ENCODE measurements at places on chromosomes 5 and 9.

GRCh38 chr5:98144710-98145109 lies 628.8 kb upstream of the RGMB start:
- DNase-seq: no peak

- DNase-seq: no peak
These were observed 51.9 kb downstream of the KLF4 start for GRCh38 chr9:107437716-107438115.

DNA sequence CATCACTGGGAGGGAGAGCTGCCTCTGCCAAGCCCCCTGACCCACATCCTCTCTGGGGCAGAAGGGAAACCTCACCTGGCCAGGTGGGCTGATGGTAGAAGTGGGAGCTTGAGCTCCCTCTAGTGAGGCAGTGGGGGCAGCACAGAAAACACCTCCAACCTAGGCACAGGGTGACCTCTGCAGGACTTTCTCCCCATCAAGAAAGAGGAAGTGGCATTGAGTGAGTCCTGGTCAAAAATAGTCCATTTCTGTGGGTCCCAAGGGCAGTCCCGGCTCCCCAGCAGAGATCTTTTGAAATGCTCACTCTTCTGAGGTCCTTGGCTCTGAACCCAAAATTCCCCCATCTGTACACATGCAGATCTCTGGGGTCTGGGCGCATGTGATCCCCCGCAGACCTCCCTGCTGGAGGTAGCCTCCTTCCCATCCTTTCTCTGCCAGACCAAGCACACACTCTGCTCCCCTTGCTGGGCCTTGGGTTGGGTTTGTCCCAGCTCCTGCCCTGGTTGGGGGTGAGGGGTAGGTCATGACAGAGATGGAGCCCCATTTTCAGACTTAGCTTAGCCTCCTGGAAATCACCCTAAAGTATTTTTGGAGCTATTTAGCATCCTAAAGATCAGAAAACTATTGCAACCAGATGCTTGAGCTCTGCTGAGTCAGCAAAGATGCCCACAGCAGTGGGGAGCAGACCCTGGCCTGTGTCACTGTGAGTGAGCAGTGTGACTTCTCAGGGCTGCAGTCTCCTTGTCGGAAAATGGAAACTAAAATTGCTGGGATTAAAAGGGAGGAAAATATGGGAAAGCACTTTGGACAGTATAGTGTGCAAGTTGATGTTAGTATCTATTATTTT lies 41.6 kb upstream of the LCP2 start:
- no peak for DNase-seq

GRCh38 chr5:2131826-2132496 lies 249.2 kb upstream of the IRX4 start:
- DNase-seq: no peak

DNA sequence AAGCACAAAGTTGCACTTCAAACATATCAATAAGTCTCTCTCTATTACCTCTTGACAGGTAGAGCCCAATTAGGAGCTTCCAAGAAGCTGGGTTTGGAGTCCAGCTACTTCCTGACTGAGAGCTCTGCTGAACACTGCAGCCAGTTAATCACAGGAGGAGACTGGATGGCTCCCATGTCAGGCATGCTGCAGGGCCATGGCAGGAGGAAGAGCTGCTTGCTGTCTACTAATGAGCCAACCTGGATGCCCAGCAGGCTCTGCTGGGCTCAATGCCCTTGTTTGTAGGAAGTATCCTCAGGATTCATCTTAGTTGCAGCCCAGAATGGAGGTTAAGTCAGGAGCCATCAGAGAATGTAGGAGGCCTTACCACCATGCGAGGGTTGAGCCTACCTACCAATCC lies 91.9 kb downstream of the TMEM215 start:
- DNase-seq: no peak

- DNase-seq: peak; percentile 2
These were observed 52.3 kb upstream of the CAVIN4 start for GRCh38 chr9:100525563-100525962.

- DNase-seq: peak; percentile 83
These were observed 200.2 kb downstream of the SLIT3 start for GRCh38 chr5:169100735-169101075.

DNA sequence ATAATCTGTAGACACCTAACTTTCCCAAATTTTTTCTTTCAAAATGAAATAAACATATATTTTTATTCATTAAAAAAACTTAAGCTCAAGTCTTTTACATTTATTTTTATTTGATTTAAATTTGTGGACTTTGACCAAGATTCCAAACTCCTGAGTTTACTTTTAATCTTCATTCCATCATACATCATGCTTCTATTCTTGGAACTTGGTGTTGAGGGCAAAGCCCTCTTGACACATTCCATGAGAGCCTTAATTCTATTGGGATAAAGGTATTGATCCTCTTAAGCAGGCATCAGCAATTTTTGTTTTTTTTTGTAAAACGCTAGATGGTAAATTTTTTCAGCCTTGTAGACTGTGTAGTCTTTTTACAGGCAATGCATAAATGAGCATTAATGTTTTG lies 53.6 kb downstream of the FBXO4 start:
- DNase-seq: peak; percentile 1

GRCh38 chr9:103361906-103362305 lies 366.8 kb downstream of the CYLC2 start:
- DNase-seq: peak; percentile 1

DNA sequence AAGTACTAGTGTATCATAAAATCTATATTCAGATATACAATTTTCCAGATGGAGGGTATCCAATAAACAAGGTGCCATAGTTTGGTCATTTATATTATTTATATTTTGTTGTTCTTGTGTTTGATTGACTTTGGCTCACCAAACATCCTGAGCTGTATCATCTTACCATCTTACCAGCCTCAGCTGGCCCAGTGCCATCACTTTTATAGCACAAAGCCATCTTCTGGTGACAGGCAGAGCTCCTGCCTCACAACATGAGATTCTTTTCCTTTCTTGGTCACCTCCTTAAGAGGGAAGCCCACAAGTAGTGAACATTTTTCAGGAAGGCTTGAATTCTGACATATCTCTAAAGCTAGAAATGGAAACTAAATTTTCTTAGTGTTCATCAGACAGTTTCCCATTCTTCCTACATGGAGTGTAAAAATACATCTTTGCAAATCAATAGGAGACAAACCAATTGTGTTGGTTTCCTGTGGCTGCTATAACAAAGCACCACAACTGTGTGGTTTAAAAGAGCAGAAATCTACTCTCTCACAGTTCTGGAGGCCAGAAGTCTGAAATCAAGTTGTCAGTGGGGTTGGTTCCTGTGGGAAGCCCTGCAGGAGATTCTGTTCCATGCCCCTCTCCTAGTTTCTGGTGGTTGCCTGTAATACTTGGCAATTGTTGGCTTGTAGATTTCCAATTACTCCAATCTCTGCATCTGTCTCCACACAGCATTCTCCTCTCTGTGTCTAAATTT lies 341.8 kb downstream of the MAN2A1 start:
- DNase-seq: no peak

DNA sequence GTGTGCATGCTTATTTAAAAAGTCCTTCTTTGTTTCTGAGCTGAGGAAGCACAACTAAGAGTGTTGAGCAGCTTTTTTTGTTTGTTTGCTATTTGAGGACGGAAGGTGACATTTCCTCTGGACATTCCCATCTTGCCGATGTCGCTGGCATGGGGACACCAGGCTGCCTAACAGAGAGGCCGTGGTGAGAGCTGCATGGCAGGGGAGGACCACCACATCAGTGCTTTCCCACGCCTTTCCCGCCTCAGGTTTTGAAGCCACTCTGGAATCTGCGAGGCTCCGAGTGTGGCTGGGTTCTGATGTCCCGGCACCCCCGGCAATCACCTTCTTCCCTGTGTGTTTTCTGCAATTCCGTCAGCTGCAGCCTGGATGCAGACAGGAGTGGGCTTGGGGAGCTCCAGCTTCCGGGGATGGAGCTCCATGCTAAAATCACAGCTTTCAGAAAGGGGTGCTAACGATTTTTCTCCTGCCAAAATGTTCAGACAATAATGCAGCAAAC lies 259.8 kb upstream of the IRX4 start:
- no peak for DNase-seq

DNA sequence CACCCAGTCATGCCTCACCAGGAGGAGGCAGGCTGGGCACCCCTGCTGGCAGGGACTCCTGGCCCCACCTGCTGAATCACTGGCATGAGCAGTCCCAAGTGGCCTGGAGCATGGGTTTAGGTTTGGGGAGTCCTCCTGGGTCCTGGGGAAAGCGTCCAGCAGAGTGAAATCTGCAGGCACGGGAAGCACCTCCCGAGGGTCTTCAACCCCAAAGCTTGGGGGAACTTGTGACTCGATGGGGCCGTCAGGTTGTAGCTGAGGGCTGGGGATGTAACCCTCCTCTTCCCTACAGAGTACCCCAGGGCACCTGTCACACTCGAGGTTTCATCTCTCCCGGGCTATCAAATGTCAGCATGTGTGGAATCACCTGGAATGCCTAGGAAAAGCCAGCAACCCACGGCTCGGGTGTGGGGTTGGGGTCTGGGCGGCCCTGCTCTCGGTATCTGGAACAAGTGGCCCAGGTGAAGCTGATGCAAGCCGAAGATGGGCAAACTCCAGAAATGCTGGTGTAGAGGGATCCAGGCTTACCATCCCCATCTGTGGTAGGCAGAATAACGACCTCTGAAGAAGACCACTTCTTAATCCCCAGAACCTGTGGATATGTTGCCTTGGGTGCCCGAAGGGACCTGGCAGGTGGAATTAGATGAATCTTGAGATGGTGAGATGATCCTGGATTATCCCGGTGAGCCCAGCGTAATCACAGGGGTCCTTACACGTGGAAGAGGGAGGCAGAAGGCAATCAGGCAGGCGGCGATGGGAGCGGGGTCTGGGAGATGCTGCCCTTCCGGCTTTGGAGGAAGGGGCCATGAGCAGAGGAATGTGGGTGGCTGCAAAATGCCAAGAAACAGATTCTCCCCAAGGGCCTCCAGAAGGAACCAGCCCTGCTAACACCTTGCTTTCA lies 6.1 kb upstream of the RASGEF1C start:
- DNase-seq: no peak

DNA sequence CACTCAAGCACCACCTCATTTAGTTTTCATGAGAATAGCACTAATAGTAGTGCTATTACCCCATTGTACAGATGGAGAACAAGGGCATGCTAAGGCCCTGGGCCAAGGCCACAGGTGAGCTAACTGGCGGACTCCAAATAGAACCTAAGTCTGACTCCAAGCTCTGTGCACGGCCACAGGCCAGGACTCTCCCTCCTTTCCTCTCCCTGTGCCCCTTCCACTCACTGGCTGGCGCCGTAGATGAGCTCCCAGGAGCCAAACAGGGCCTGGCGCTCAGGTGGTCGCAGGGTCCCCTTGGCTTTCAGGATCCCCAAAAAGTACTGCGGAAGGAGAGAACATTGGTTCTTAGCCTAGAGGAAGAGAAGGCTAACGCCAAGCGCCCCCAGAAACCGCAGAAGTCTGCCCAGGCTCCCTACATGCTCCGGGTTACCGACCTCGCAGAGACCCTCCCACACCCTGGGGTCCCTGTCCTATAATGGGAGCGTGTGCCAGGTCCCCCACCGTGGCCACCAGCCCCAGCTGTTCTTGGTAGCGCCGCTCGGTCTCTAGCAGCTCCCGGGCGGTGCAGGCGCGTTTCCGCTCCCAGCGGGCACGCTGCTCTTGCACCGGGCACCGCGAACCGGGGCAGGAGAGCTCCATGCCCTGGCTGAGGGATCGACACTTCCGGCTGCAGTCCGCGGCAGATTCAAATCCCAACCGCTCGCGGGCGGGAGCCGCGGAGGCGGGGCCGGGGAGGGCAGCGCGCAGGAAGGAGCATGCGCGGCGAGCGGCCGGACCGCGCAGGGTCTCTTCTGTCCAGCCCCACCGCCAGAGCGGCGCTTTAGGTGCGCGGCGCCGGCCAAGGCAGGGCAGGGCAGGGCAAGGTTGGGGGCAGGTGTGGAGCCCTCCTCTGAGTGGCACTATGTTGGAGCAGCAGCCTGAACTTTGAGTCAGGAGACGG lies at the start of gene ARHGEF39:
Gene ARHGEF39, minus strand, starts transcription at position 665 of the 940 bp plus-strand sequence. Its CDS starts 26 bp downstream, at position 639.
- peak; percentile 93 for DNase-seq

DNA sequence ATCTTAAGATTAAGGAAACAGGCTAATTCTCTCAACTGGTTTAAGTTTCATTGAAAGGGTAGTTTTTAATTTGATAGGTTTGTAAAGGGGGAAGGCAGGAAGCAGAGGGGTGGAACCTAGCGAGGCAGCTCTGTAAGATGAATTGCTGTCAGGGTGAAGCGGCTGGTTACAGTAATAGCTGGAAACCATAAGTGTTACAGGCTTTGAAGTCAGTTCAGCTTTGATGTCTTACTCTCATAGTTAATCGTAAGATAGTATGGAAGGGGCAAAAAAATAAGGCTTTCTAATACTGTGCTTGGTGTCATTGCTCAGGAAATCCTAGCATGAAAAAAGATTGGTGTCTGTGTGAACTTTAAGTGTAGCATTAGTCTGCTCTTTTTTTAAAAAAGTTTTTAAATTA lies 20.3 kb downstream of the POU5F2 start:
- DNase-seq: no peak

DNA sequence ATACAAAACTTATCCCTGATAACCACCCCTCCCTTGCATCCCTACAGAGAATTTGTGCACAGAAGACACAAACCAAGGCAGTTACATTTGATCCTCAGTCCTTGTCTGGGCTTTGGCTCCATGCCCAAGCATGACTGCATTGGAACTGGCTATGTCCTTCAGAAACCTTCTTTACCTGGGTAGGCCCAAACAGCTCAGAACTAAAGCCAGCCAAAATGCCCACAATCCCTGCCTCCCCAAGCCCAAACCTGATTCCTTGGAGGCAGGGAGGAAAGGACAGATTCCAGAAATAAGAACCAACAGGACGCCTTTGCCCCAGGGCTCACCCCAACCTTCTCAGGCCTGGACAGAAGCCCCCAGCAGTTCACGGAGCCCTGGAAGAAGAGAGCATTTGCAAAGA lies 8.2 kb downstream of the IL17B start:
- DNase-seq: no peak

DNA sequence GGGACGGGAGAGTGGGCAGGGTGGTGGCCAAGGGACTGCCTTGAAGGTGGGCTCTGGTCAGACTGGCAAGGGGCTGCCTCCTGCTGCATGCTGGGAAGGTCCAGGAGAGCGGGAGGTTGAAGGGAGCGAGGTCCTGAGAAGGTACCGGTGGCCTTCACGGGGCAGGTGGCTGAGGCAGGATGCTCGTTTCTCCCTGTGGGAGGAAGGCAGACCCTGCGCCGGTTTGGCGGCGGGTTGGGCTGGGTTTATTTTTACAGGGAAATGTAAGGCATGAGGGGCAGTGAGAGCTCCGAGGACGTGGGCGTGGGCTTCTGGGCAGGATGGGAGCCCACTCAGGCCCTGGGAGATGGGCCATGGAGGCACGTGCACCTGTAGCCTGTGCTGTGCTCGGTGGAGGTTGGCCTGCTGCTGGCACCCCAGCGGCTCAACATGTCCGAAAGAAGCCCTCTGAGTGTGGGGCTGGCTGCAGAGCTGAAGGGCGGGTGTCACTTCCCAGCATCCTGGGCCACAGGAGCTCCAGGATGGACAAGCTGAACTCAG lies 27.3 kb downstream of the IER5L start:
- no peak for DNase-seq

DNA sequence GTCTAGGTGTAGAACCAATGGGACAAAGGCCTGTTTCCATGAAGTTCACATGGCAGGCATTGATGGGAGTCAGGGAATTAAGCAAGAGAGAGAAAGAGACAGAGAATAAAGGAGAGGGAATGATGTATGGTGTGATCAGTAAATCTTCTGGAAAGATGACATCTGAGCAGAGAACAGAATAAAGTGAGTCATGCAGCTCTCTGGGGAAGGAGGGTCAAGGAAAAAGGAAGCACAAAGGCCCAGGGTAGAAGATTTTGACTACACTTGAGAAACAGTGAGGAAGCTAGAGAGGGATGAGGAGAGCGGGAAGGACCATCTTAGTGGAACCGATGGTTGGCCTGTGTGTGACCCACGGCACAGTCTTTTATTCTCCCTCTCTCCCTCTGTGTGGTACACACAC lies 425.9 kb downstream of the SPOCK1 start:
- DNase-seq: no peak

- DNase-seq: no peak
These were observed 89.8 kb downstream of the CD180 start for GRCh38 chr5:67106626-67107342.

GRCh38 chr5:180464603-180464970 lies 29.6 kb upstream of the CNOT6 start:
- no peak for DNase-seq
